ENCODE measurements at places on chromosomes 12 and 14. TPM values are rescaled to one million over a fixed set of nuclear protein-coding genes. Genes with fewer than 3 reads are reported as not detected.

Gene USP44
- 33.5 TPM for total RNA-seq

Gene CGRRF1
- total RNA-seq = 15.3 TPM

Gene ADGRD1
- not detected for total RNA-seq

Gene SYCP3
- total RNA-seq = not detected

Gene A2ML1
- not detected for total RNA-seq

Gene CLEC9A
- total RNA-seq = not detected

Gene CPSF6
- 13.9 TPM for total RNA-seq

Gene IKZF4
- 1.8 TPM for total RNA-seq

Gene LRRC43
- not detected for total RNA-seq

Gene MLXIP
- total RNA-seq = 2.7 TPM

Gene RDH16
- not detected for total RNA-seq

Gene POLE
- 17.2 TPM for total RNA-seq

Gene NUBPL
- total RNA-seq = 11.5 TPM

Gene MMP17
- 1.4 TPM for total RNA-seq

Gene KRT2
- total RNA-seq = not detected

Gene LRFN5
- total RNA-seq = 3.6 TPM

Gene OR4K13
- not detected for total RNA-seq

Gene MYF6
- not detected for total RNA-seq

Gene PPP2R5E
- 12.2 TPM for total RNA-seq

Gene AQP6
- total RNA-seq = not detected

Gene EXOC3L4
- not detected for total RNA-seq

Gene KLHDC2
- 41.8 TPM for total RNA-seq

Gene PABPN1
- 104 TPM for total RNA-seq

Gene KRT76
- total RNA-seq = not detected

Gene WDR89
- 22.5 TPM for total RNA-seq

Gene TSPAN19
- total RNA-seq = not detected

Gene ASCL1
- not detected for total RNA-seq

Gene SERPINA5
- total RNA-seq = not detected

Gene TBC1D30
- 0.18 TPM for total RNA-seq

Gene PCNX1
- total RNA-seq = 43.7 TPM

Gene ACRBP
- not detected for total RNA-seq

Gene ALDH1L2
- total RNA-seq = 22.8 TPM

Gene GLIPR1
- total RNA-seq = 327 TPM

Gene VRTN
- total RNA-seq = not detected

Gene ERP27
- not detected for total RNA-seq

Gene ATL1
- total RNA-seq = 12.2 TPM

Gene CCDC177
- not detected for total RNA-seq

Gene RASAL1
- total RNA-seq = not detected

Gene GYS2
- total RNA-seq = not detected

Gene CLEC2D
- 1.1 TPM for total RNA-seq

Gene LAG3
- total RNA-seq = not detected

Data from IMR-90 (cell line).